ENCODE measurements at places on chromosomes 5 and 9.

GRCh38 chr9:106701611-106702010, 161.4 kb upstream of the ZNF462 start:
- no peak for DNase-seq

DNA sequence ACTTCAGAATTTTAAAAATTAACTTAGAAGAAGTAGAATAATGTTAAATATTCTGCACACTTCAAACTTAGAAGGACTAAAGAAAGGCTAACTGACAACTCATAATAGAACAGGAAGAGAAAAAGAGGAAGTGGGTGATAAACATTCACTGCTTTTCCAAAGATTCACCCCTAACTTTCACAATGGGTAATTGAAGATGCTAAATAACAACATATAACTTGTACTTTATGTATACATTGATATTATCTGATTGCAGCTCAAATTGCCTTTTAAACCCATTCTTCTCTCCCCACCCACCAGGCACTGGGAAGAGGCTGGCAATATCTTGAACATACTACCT, 376.6 kb downstream of the EFNA5 start:
- no peak for DNase-seq

DNA sequence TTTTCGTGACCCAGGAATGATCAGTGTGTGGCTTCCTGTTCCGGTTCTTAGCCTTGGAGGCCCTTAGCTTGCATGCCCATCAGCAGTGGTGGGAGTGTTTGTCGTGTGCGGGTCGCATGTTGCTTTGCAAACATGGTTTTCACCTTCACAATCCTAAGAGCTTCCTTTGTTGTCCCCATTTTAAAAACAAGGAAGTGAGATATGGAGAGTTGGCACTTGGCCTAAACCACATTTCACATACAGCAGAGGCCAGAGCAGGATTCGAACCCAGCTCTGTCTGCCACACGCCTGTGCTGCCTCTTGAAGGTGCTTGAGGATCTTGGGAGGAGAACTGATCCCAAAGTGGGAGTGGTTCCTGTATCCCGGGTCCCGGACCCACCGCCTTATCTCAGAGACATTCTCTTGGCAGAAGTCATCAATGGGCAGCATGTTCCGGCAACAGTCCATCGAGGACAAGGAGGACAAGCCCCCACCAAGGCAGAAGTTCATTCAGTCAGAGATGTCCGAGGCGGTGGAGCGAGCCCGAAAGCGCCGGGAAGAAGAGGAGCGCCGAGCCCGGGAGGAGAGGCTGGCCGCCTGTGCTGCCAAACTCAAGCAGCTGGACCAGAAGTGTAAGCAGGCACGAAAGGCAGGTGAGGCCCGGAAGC, 38.2 kb upstream of the POMT1 start:
- no peak for DNase-seq

DNA sequence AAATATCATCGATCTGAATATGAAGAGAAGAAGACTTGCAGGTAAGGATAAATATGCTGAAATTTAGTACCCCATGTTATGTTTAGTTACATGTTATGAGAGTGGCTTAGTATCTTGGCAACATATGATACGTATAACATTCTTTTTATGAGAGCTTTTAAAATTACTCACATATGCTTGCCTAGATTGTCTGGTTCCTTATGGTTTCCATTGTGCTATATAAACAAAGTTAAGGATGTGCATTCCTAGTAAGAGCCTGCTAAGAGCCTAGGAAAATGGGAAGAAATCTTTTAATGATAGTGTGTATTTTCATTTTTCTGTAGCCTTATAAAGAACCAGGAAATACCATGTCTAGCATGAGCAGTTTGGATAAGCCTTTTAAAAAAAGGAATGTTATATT, 112.0 kb upstream of the KCNN2 start:
- DNase-seq, result no peak

GRCh38 chr9:22044583-22044982, 35.5 kb upstream of the CDKN2B start:
- peak; percentile 80 for DNase-seq

DNA sequence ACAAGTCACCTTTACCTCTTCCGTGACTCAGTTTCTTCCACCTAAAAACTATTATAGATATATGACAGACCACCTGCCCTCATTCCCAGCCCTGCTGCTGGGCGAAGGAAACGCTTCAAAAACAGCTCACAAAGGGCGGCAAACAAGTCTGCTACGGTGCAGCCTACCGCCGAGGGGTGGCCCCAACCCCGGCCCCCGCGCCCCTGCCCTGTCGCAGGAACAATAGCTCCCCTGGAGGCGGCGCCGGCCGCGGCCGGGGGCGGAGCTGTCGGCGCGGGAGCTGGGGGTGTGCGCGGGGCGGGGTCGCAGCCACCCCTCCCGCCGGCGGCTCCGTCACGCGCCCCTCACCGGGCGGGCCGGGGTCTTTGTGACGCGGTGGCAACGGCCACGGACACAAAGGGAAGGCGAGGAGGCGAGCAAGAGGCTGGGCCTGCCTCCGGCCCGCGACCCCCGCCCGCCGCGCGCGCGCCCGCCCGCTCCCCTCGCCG, at the start of gene TMEFF1:
TMEFF1 (plus strand) TSS at position 362 of the 488 bp plus-strand sequence. CDS start 396 bp downstream, outside the sequence.
- no peak for DNase-seq

- DNase-seq, result no peak
These were observed 624.1 kb downstream of the NR2F1-AS1 start for GRCh38 chr5:92956886-92957285.

GRCh38 chr5:164799391-164799790, 1294.0 kb downstream of the MAT2B start:
- no peak for DNase-seq

DNA sequence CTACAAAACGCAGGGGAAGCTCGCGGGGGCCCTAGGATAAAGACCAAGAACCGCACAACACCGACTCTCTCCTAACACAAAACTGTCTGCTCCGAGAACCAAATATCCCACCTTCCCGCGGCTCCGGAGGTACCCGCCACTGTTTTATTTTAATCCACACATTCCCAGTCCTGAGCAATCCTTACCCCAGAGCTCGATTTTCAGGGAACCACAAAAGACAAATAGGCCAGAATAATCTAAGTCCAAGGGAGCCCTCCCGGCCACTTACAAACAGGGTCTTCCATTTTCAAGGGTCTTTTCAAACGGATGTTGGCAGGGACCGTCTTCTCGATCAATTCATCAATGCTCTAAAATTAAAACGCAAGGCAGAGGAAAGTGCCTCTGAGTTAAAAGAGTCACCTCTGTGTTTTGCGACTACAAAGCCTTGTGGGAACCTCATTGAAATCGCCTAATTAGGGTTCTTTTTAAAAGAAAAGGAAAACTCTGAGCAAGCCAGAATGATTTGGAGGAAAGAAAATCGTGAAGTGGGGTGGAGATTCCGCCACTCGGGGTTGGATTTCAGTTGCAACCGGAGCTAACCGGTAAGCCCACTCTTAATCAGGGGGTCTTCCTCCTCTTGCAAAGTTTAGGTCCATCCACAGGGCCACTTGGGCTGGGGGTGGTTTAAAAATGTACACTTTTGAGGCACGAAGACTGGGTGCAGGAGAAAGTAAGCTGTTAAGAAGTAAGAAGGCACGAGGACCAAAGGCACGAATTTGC, 1.0 kb downstream of the GLDC start:
- DNase-seq, result no peak

GRCh38 chr5:139473105-139473504, 2.3 kb downstream of the SMIM33 start:
- DNase-seq, result no peak

DNA sequence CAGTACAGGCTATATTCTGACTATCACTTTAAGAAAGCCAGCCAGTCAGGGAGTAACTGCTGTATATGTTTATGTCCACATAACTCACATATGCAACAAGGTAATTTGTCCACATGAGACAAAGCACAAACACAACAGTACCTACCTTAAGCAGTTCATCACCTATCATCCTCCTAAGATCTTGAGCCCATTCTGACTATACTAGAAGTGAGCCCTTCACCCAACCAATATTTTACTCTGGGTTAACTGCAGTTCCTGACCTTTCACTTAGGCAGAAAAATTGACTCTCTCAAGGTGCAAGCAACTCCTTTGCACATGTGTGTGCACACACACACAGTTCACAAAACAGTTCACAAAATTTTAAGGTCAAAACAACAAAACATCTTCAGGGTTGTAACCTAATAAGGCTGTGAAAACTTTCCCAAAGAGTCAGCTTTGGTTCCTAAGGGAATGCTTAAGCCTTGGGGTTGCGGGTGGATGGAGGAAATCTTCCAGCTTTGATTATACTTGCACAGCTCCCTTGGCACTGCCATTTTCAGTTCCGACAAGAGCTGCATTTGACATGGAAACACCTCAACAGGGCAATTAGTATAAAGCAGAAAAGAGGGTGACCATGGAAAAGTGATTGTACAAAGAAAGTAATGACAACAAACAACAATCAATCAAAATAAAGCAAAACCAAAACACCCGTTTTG, 215.3 kb downstream of the NFIB start:
- DNase-seq, result no peak

- DNase-seq, result no peak
These were observed 211.9 kb downstream of the ACTL7B start for GRCh38 chr9:108643731-108644510.

DNA sequence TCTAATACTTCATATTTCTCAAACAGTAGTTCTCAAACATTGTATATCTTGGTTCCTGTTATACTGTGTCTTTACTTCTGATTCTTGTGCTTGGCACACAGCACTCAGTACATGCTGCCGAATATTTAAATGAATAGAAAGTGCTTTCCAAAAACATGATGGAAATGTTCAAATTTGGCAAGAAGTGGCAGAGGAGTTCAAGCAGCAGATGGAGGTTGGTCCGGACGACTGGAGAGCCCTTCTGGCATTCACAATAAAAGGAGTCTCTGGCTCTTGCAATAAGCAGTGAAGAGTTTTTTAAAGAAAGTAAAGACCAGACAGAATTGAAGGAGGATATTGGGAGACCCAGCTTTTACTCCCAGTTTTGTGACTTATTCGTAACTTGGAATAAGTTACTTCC, 36.3 kb downstream of the TSTD2 start:
- no peak for DNase-seq

DNA sequence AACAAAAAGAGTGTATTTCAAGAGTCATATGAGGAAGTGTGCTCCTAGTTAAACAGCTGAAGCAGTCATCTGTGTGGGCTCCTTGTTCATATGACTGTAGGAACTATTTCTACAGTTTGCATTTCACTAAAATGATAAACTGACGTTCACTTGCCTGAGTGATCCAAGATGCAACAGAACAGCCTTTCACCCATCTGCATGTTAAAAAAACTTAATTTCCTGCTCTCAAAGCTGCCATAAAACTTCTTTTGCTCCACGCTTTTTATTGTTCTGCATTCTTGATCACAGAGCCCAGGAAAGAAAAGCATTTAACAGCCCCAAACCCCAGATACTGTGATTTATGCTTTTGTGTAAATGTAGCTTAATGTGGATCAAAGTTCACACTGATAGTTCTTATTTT, 43.9 kb downstream of the ZNF608 start:
- DNase-seq, result no peak

DNA sequence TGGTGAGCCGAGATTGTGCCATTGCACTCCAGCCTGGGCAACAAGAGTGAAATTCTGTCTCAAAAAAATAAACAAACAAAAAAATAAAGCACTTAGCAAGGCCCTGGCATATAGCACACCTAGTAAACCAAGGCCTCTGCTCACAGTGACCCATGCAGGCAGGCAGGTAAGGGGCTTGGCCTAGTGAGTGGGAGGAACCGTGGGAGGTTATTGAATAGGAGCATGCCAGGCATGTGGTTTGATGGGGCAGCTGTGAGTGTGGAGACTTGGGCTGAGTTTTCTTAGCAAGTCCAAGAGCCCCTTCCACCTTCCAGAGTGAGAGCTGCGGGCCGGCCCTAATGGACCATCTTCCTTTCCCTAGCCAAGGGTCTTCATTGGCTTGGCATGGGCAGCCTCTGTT, 4.5 kb upstream of the NDST1 start:
- DNase-seq, result no peak

DNA sequence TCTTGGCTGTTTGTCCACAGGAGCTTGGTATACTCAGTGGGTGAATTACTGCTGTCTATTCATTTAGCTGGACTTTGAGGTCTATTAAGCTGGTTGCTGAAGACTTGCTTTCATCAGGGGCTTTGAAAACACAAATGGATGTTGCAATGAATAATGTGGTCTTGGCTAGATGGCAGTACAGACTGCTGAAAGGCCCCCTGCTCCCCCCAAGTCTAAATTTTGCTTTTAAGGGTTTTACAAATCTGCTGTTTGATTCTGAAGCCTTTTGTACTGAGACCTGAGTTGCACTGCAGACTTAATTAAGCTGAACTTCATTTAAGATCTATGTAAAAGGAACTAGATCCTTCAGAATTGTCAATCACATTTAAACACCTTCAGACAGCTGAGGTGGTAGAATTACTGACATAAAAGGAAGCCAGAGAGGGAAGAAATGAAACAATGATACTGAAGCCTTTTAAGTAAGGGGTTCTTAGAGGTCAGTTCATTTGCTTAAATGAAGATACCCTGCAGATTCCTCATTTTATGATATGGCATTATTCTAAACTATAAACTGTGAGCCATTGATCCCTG, 37.3 kb downstream of the KCTD16 start:
- DNase-seq, result no peak

DNA sequence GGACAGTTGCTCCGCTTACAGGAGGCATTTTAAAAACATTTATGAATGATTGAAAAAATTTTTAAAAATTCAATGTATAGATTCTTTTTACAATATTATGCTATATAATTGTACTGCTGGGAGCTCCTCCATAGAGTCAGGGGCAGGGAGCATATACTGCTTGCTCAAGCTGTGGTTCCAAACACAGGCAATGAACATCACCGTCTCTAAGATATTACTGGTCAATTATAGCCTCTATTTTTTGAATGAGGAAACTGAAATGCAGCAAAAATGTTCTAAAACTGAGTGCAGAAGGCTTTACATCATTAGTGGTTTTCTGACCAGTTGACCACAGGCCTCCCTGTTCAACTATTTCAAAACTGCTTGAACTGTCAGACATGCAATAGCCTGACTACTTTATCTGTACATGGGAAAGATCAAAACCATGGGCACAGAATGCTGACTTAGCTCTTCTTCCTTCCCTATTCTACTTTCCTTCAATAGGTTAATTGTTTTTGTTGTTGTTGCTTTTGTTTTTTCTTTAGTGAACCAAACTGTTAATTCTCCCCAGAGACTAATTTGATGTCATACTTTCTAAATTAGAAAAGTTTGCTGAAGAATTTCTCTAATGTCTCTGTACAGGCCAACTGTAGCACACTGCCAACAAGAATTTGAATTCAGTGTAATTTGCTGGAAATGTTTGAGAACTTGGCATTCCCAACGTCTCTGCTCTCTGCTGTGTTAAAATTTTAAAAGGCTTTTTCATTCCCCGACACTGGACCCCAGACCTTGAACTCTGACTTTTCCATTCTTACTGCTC, 107.6 kb upstream of the MPDZ start:
- no peak for DNase-seq

GRCh38 chr9:124698265-124698664, 72.8 kb downstream of the NR6A1 start:
- no peak for DNase-seq

DNA sequence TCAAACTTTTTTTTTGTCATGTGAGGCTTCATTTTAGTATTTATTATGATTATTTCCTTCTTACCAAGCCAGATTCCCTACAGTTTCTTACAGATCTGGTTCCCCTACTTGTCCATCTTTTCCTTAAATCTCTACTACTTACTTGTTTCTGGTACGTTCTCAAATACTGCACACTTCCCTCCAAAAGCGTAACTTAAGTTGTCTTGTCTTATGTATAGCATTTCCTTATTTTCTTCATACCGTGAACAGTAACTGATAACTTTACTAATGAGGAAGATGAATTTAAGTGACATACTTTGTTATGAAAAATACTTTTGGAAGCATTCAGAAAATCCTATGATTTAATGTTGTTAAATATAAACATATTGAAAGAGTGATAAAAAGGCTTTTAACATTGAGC, 67.3 kb downstream of the PARP8 start:
- no peak for DNase-seq
